ENCODE measurements at places on chromosomes 16 and 17.

DNA sequence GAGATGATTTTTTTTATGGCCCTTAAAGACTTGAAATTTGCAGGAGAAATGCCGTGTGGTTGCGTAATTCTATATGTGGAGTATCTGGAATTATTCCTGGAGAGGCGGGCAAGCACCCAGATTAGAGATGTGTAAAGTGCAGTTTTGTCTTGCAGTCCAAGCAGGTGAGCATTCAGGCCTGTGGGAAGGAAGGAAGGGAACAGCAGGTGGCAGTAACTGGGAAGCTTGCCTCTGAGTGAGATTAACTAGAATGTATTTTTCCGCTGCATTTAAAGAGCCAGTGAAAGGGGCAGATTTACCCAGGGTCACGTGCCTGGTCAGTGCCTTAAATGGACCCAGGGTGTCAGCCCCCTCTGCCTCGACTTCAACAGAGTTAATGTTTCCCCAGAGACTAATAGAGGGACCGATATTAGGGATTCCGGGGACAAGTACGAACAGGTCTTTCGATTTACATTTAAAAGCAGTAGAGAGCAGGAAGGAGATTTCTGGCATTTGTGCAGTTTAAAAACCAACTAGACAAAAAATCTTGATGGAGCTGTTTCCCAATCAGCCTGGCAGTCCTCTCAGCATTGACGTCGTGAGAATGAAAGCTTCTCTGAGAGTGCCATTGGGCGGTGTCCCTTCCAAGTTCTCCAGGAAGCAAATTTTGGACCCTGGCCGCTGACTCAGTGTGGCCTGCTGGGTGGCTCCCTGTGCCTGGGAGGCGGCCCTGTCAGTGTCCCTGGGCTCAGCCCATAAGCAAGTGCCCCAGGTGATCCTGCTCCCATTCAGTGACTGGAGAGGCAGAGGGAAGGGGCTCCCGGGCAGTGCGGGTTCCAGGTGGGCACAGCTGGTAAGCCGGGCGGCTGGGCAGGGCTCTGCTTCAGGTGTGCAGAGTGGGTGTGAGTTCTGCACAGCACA is 38.2 kb downstream of the KSR1 start:
- DNase-seq: no peak

DNA sequence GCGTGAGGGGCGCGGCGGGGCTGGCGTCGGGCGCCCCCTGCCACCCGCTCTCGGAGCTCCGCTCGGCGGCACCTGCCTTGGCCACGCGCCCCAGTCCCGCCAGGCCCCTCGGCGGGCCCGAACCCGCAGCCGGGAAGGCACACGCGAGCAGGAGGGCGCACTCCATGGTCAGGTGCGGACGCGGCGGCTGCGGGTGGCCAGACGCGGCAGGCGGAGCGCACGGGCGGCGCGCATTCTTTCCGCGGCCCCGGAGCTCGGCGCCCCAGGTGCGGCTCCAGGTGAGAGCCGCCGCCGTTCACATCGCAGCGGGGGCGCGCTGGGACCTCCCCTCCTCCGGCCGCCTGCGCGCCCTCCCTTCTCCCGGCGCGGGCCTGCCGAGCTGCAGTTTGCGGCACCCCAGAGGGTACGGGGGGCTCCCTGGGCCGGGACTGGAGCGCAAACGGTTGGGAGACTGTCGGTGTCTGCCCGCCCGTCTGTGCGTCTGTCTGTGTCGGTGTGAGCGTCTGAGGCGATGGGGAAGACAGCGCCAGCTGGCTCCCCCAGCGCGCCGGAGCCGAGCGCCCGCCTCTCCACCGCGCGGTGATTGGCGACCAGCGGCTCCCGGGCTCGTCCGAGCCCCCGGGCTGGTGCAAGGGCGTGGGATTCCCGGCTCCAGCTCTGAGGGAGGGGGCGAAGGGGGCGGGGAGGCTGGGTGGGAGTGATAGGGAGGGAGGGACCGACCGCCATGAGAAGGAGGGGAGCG is at the start of gene ADAMTS18:
Gene ADAMTS18, minus strand, starts transcription at position 505 of the 742 bp plus-strand sequence. Its CDS starts 339 bp downstream, at position 166.
- DNase-seq: no peak

- no peak for DNase-seq
Observed at GRCh38 chr16:58098207-58099096, 30.7 kb downstream of the CFAP20 start.

DNA sequence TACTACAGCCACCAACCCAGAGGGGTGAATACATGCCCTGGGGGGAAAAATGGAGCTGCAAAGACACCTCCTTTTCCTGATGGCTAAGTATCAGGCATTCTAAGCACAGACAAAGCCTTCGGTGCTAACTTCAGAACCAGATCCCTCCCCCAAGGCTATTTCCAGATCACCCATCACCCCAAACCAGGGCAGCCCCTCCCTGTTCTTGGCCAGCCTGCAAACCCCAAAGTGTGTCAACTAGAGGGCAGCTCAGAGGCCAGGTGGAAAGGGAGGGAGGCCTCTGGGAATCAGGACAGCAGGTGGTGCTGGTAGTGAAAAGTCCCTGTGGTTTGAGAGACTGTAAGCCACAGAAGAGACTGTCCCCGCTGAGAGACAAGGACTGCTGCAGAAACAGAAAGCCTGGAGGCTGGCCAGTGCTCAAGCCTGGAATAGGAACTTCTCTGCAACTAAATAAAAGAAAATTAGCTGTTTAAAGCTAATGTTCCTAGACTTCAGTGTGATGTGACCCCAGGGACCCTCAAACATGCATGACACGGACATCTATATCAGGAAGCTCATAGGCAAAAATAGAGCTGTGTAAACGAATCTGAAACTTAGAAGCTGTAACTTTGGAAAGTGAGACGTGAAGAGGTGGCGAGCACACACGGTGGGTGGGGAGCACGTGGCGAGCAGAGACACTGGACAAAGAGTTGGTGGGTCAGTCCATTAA is 9.1 kb downstream of the TUBG1 start:
- DNase-seq: no peak

GRCh38 chr16:53014287-53014686 is 38.4 kb downstream of the CHD9NB start:
- no peak for DNase-seq

All from vagina (tissue), 2 donors.